ENCODE measurements at places on chromosomes 16 and 17.

DNA sequence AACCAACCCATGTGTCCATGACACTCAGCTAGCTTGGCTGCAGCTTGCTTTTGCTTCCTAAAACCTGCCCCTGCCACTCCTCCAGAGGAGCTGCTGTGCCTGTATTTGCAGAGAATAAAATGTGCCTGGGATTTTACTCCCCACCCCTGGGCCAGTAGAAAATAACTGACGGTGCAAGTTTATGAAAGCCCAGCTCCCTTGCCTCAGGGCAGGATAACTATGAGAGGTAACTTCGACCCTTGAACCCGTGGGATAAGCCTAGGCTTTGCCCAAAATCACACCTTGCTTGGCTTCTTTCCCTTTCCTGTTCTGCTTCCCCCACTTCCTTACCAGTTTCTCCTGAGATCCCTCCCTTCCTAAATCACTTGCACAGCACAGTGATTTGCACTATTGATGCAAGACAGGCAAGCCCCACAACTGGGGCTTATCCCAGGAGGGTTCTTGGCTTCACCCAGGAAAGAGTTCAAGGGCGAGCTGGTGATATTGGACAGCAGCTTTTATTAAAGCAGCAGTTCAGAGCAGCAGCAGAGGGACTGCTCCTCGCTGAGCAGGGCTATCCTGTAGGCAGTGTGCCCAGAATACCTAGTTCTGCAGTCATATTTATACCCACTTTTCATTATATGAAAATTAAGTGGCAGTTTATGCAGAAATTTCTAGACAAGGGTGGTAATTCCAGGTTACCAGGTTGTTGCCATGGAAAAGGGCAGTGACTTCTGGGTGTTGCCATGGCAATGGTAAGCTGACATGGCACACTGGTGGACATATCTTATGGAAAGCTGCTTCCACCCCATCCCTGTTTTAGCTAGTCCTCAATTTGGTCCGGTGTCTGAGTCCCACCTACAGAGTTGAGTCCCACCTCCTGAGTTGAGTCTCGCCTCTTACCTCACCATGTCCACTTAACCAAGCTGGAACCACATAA is 6.3 kb upstream of the ERCC4 start:
- DNase-seq, result no peak

DNA sequence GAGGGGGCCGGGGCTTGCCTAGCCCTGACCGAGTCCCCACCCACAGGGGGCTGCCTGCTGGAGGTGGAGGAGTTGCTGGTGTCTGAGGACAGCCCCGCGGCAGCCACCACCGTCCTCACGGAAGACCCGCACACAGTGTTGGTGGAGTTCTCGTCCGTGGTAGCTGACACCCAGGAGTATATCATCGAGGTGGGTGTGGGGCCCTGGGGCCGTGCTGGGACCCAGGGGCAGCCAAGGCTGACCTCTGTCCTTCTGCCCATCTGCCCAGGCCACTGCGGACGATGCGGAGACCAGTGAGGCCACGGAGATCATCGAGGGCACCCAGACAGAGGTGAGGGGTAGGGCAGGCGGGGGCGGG is 1.5 kb upstream of the DNASE1L2 start:
- no peak for DNase-seq

GRCh38 chr17:47821031-47821423 is 567 bp downstream of the OSBPL7 start:
- no peak for DNase-seq

GRCh38 chr17:44782326-44782850 is 23.6 kb downstream of the ADAM11 start:
- DNase-seq, result no peak

DNA sequence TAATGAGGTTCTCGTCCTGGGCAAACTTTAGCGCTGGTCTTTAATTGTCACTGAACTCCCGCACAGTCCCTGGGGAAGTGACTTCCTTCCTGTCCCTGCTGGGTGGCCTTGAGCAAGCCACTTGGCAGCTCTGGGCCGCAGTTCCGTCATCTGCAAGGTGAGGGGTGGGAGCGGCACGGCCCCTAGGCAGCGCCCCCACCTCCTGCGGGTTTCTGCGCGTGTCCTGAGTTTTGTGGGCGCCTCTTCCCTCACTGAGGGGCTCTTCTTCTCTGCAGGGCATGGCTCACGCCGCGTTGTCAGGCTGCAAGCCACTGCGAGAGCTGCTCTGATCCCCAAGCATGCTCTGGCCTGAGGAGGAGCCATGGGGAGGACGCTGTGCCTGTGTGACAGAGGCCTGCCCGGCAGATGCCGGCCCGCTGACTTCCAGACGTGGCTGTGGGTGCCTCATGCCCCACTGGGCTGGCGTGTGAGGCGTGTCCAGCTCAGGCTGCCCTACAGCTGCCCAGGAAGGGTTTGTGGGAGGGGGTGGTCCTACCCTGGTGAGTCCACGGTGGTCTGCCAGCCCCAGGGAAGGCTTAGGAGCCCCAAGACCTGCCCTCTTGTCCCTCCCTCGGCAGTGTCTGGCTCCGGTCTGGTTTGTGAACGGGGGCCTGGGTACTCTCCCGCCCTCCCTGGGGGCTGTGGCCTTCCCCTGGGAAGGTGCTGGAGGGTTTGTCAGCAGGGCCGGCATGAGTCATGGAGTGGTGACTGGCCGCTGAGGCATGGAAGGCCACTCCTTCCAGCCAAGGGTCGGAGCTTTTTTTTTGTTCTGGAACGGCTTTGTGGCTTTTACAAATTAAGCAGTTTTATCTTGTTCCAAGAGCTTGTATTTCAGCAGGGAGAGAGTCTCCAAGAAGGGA is 182.0 kb downstream of the SEC14L1 start:
- peak; percentile 90 for DNase-seq

DNA sequence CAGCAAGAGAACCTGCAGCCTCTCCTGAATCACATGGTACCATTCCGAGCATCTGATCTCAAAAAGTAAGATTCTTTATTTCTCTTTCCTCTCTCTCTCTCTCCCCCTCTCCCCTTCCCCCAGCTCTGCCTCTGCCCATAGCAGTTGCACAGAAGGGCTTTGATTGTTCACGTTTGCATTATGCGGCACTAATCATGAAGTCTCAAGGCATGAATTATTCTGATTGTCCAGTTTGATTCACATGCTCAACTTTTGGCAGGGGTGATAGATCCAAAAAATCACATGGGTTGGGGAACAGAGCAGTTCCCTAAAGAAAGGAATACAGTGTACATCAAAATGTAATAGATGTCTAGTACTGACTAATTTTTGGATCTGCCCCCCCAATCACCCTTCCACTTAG is 380.0 kb upstream of the SOX9 start:
- DNase-seq, result no peak

GRCh38 chr17:49931416-49932137 is 37.4 kb upstream of the DLX4 start:
- no peak for DNase-seq
